Stimulated activated CD4-positive, alpha-beta T cell treated with anti-CD3 and anti-CD28 coated beads, TNF-alpha, amount 100 ng/mL, for 24 hours (primary cell): ENCODE measurements at places on chromosomes 5 and 9.

GRCh38 chr5:149999866-150000255, 593 bp downstream of the TIGD6 start:
- no peak for DNase-seq

- no peak for DNase-seq
Measured at GRCh38 chr9:34647084-34647403, 569 bp downstream of the GALT start.

GRCh38 chr5:58983526-58984452, 400.9 kb downstream of the RAB3C start:
- no peak for DNase-seq

- no peak for DNase-seq
Measured at GRCh38 chr5:106860398-106861044, 810.2 kb downstream of the EFNA5 start.

DNA sequence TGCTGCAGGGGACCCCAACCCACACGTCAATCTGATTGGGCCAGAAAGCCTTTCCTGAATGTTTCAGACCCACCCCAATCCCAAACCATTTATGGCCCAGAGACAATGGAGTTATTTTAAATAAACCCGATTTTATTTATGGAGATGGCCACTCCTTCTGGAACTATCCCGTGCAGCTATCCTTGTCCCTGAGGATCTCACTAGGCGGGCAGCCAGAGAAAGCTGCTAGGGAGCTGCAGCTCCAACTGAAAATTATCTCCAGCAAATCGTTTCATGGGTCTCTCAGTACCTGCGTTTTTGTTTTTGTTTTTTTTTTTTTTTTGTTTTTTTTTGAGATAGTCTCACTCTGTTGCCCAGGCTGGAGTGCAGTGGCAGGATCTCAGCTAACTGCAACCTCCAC, 23.0 kb downstream of the C1QTNF2 start:
- DNase-seq, result no peak

- DNase-seq, result no peak
Measured at GRCh38 chr5:179967489-179967888, 59.8 kb upstream of the TBC1D9B start.

GRCh38 chr9:89654025-89654662, 49.3 kb downstream of the GADD45G start:
- no peak for DNase-seq

- no peak for DNase-seq
Measured at GRCh38 chr9:97556721-97557605, 55.5 kb downstream of the TMOD1 start.

DNA sequence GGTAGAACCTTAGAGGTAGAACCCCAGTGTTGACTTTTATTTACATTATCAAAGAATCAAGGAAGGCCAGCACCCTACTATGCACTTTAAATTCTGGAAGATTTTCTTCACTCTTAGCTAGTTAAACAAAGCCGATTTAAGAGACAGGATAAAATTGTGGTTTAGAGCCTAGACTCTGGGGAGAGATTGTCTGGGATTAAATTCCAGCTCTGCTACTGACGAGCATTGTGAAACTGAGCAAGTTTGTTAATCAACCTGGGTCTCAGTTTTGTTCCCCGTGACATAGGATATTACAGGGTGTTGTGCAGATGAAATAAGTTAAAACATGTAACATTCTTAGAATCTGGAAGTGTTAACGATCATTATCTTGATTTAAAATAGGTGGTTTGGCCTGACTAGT, 83.5 kb downstream of the FEM1C start:
- DNase-seq, result no peak

DNA sequence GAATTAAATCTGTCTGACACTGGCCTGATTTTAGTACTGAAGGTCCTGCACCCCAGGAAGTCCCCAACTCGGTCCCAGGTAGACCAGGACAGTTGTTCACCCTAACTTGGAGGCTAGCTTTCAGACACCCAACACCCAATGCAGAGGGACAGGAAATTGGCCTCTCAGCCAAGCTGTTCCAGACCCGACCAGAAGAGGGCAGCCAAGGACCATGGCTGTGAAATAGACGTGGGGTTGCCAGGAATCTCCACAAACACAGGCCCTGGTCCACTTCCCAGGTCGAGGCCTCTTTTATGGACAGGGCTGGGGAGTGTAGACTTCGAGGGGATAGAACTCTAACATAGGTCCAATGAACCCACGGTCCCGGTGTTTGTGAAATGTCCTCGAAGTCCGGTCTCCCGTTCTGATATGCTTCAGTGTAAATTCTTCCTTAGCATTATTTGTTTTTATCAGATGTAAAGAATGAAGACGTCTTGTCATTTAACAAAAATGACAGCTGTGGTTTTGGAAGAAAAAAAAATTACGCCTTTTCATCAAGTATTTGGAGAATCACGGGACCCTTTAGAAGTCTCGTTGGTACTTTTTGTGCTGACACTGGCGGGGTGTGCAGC, 260.3 kb upstream of the ADAMTS16 start:
- peak; percentile 1 for DNase-seq

DNA sequence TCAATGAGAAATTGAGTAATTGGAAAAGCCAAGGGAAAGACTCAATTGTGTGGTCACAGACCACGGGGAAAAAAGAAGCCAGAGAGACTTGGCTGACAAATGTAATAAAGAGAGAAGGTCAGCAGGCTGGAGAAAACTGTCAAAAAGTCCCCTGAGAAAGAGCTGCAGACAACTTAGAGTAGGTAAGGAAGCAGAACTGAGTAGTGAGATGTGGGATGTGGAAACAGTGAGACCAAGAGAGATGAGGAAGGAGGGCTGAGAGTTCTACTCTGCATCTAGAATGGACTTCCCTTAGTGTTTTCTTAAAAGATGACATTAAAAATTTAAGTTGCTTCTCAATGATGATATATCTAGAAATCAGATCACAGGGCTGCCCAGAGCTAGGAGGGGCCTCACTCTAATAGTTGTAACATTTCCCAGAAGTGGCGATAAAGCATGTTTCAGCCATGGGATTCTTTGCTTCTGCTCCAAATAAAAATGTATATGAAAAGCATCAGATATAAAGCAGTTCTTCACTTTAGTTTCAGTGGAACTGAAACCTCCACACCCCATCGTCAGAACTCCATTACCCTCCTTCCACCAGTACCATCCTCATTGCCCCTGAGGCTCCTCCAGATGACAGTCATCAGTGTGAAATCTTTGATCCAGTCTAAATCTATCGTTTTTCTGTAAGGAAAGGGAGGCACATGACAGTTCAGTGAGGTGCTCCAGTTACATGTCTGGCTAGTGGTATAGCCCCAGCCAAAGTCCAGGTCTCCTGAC, 80.6 kb downstream of the SPEF2 start:
- DNase-seq, result no peak

GRCh38 chr5:75286211-75286773, 49.6 kb upstream of the ANKRD31 start:
- no peak for DNase-seq

DNA sequence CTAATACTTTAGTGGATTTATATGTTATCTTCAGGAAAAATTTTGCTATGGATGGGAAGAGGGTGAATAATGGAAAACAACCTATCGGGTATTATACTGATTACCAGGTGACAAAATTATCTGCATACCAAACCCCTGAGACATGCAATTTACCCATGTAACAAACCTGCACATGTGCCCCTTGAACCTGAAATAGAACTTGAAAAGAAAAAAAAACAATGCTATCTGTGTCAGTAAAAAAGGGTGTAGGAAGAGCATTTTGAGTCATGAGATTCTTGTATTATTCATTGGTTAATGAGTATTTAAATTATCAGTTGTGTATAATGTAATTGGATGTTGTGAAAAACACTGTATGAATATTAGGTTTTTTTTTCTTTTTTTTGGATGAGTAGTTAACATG, 75.4 kb downstream of the PRR16 start:
- no peak for DNase-seq

DNA sequence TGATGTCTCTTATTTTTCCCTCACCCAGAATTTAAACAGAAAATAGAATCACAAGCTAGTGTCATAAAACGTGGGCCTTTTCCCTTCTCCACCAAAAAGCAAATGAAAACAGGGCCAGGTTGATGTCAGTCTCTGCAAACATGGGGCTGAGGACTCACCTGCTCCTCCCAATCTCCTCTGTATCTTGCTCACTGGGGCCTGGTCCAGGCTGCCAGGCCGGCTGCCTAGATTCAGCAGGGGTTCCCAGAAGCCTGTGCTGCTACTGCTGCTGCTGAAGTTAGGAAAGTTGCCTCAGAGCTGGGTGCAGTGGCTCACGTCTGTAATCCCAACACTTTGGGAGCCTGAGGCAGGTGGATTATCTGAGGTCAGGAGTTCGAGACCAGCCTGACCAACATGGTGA, 84.3 kb downstream of the PCDH1 start:
- no peak for DNase-seq

- DNase-seq, result no peak
Measured at GRCh38 chr9:128249558-128249907, 26.3 kb downstream of the GOLGA2 start.
